ENCODE measurements at places on chromosomes 3 and 15.

GRCh38 chr3:171825222-171825828 is 15.0 kb upstream of the PLD1 start:
- H3K27me3 ChIP-seq, result no peaks in the 10 kb centered on the region
- no peak overlapping the region for H3K27ac ChIP-seq
- H3K4me3 ChIP-seq, result no peak overlapping the region

DNA sequence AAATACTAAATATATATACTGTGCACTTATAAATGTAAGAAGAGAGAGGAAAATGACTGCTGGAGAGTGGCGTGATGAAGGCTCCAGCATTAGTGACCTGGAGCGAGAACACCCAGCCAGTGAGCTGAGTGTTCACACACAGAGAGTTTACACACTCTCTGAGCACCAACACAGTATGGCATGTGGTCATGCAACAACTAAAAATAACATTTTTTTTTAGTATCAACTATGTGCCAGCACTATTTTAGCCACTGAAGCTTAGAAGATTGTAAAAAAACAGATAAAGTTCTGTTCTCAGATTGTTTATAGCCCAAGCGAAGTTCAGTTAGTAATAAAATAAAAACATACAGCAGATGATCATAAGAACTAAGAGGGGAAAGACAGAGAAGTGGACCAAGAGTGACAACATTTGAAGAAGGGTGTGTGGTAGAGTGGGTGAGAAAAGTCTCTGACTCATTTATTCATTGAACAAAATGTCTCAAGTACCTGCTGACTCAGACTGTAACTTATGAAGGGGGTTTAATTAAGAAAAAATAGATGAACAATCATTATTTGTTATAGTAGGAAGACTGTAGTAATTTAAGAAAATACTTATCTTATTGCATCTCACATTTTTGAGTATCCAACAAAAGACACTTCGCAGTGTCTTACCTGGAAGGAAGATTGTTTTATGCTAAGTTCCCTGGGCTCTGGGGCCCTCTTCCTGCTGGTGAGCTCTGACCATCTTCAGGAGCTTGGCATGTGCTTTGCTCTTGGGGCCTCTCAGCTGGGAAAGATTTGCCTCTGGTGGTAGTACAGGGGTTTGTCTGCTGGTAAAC is 43.8 kb downstream of the GAP43 start:
- H3K4me3 ChIP-seq, result no peak overlapping the region
- no peaks in the 10 kb centered on the region for H3K36me3 ChIP-seq
- no peaks in the 10 kb centered on the region for H3K4me1 ChIP-seq
- no peaks in the 10 kb centered on the region for H3K27me3 ChIP-seq
- DNase-seq, result no peak

GRCh38 chr15:70518201-70519003 is 245.0 kb downstream of the UACA start:
- no peaks in the 10 kb centered on the region for H3K4me1 ChIP-seq
- H3K36me3 ChIP-seq, result no peaks in the 10 kb centered on the region
- no peak for DNase-seq
- H3K27me3 ChIP-seq, result no peaks in the 10 kb centered on the region
- no peak overlapping the region for H3K27ac ChIP-seq
- H3K4me3 ChIP-seq, result no peak overlapping the region

- DNase-seq, result no peak
- H3K4me1 ChIP-seq, result peaks cover 6% of the 10 kb centered on the region
- H3K36me3 ChIP-seq, result no peaks in the 10 kb centered on the region
- H3K27ac ChIP-seq, result no peak overlapping the region
- peak overlapping the region; percentile 34 for H3K4me3 ChIP-seq
- H3K27me3 ChIP-seq, result no peaks in the 10 kb centered on the region
Observed at GRCh38 chr15:99485992-99486370, 79.8 kb upstream of the MEF2A start.
